ENCODE measurements at places on chromosomes 1 and 21.

- no peak for DNase-seq
Measured at GRCh38 chr1:169527001-169527400, 41.3 kb upstream of the SLC19A2 start.

DNA sequence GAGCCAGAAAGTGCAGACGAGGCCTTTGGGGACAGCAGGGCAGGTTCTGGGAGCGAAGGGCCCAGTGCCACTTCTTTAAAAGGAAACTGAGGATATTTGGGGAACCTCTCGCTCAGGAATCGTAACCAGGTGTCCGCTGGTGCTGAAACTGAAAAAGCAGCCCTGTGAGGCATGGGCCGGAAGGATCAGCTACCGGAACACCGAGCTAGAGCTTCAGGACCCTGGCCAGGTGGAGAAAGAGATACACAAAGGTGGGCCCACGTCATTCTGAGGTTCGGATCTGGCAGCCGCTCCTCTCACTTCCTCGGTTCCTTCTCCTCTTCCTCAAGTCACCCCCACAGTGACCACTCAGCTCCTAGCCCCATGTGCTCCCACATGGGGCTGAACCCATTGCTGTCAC is 18.1 kb downstream of the MX2 start:
- no peak for DNase-seq

- DNase-seq, result no peak
Measured at GRCh38 chr1:103074224-103074623, 34.1 kb downstream of the COL11A1 start.

DNA sequence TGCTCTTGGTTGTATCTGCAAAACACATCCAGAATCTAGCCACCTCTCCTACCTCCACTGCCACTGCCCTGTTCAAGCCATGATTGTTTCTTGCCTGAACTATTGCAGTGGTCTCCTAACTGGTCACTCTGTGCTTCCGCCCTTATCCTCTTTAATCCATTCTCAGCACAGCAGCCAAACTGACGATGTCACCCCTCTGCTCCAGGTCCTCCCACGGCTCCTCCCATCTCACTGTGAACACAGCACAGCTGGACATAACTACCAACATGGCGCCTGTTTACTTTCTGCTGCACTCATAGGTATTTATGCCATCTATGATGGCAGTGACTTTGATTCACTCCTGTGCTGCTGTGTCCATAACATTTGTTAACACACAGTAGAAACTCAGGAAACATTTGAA is 406.7 kb downstream of the DISC1 start:
- DNase-seq, result no peak

GRCh38 chr1:156923670-156924477 is 3.4 kb downstream of the LRRC71 start:
- DNase-seq, result no peak

All from CD4-positive, alpha-beta T cell treated with Interleukin-6 for 4 hours (primary cell).